ENCODE measurements at places on chromosomes 6 and 20.

- DNase-seq = no peak
Measured at GRCh38 chr6:18263418-18264218, 712 bp downstream of the DEK start.

DNA sequence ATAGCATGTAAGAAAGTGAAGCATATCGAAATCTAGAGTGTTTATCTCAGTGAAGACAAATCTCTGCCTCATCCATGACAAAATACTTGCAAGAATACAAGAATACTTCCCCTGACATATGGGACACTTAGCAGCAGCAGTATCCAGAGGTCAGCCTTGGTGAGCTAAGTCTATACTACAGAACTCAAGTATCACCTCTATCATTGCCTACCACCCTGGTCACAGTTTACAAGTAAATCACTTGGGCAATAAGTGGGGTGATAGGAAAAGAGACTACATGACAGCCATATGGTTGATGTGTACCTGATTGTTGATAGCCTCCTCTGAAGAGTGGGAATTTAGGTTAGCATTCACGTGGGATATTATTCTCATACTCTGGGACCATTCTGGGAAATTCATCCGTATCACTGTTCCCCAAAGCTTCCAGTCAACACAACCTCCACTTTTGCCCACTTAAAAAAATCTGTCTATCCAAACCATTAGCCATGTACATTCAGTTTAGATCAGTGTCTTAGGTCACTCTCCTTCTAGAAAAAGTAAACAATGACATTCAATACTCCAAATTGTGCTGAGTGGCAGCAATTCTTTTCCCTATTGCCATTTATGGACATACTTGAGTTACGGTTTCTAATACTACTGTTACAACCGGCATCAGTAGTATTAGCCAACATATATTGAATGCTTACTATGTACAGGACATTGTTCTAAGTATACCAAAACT lies 118.2 kb upstream of the PRSS16 start:
- DNase-seq = no peak

DNA sequence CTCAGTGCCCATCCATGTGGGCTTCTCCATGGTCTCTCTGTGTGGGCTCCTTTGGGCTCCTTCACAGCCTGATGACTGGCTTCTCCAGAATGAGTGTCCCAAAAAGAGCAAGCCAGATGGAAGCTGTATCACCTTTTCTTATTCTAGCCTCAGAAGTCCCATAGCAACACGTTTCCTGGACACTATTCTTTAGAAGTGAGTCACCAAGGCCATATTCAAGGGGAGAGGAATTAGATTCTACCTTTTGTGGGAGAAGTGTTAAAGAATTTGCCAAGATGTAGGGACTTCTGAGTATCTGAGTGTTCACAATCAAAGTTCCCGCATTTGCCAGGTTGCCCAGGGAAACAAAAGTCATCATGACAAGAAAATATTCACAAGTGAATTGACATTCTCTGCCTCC lies 20.7 kb upstream of the TBC1D22B start:
- DNase-seq = no peak

- no peak for DNase-seq
Measured at GRCh38 chr6:30886897-30887255, 2.6 kb downstream of the DDR1 start.

DNA sequence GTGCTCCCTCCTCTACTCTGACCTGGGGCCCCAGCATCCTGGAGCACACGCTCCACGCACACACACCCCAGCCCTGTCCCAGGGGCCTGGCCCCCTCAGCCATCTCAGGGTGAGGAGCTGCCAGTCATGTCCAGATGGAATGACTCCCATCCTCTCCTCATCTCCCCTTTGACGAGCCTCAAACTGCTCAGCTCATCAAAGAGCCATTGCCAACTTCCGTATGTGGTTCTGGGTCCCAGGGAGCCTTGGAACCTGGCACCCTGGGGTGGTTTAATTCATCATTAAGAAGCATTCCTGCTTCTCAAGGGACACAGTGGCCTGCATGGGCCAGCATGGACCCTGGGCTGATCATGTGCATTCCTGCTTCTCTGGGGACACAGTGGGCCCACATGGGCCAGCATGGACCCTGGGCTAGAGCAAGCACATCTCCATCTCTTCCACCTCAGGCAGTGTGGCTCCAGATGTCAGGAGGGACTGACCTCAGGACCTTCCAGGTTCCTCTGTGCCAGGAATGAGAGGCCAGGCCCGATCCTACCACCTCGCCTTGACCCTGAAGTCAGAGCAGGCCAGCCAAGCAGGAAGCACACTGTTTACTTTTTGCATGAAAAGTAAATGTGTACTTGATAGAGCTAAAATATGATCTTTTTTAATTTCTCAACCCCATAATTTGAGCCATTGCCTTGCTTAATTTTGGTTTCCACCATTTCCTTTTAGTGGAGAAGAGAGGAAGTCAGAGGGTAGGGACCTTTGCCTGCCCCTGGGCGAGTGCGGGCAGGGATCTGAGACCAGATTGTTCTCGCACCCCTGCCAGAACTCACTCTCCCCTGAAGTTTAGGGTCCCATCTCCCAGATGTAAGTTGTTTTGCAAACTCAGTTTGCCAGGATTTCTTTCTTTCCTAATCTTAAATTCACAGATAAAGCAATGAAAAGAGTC lies 26.1 kb downstream of the SPATA2 start:
- no peak for DNase-seq

DNA sequence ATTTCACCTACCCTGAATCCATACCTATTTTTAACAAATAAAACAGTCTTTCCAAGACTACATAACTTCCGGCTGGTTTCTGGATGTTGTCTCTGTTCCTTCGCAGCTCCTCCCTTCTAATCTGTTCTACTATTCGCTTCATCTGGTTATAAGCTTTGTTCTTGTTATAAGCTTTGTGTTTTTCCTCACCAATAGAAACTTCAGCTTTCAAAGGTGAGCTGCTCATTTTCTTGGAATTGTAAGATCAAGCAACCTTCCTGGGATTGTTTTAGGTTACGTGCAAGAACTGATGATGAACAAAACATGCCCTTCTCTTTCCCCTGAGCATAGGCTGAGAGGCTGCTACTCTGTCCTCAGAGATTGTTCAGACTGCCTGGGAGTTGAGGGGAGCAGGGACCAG lies 2.1 kb downstream of the GFOD1 start:
- no peak for DNase-seq

DNA sequence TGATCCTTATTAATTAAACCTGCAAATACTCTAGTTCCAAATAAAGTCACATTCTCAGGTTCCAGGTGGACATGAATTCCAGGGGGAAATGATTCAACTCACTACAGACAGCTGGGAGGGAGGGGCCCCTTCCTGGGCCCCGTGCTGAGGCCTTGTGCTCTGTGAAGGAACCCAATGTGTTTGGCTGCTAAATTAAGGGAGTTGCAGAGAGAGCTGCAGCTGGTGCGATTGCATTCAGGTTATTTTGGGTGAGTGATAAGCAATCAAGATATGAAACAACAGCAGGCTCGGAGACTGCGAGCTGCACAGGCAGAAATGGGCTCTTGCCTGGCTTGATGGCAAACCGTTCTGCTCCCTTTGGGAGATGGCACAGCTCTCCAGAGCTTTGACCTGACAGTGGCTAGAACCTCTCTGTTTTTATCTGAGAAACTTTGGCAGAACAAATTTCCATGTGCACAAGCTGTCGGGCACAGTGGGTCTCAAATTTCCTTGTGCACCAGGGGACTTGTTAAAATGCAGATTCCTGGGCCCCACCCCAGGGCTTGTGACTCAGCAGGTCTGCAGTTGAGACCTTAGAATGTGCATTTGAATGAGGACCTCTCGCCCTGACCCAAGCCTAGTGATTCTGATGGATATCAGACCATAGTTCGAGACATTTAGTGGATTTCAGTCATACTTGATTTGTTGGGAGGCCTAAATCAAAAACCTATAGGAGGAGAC lies 9.8 kb downstream of the MAPK13 start:
- peak; percentile 49 for DNase-seq

- DNase-seq = no peak
Measured at GRCh38 chr20:48731536-48731935, 96.3 kb downstream of the PREX1 start.

- DNase-seq = no peak
Measured at GRCh38 chr20:24297993-24298392, 171.4 kb upstream of the SYNDIG1 start.

GRCh38 chr6:115986026-115986425 lies 74.7 kb downstream of the FRK start:
- no peak for DNase-seq

DNA sequence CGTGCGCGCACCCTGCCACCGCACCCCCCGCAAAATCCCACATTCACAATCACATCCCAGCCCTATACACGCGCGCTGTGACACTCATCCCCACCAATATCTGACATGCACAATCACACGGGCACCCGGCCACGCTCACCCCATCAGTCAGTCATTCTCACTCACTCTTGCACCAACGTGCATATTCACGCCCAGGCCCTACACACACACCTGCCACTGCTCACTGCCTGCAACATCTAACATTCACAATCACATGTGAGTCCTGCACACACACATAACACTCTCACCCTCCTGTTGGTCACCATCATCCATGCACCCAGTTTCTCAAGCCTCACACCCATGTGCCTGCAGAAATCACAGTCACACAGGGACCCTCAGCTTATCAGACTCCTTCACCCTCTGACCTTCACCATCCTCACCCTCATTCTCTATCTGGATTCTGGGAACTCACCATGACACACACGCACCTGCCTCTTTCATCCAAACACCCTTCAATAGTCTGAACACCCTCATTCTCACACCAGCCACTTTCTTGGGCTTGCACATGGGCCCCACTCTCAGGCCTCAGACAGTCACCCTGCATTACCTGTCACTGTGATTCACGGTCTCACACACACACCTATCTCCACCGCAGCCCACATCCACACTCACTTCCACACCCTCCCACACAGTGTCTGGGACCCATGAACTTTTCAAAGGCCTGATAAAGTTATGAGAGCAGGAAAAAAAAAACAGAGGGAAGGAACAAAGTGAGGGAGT lies 748 bp upstream of the ATP9A start:
- no peak for DNase-seq

All from SK-N-DZ (cell line).